ENCODE measurements at places on chromosomes 5 and 9. TPM values are rescaled to one million over a fixed set of nuclear protein-coding genes. Genes with fewer than 3 reads are reported as not detected.

SPATA31C1 gene
- total RNA-seq = not detected

GPR107 gene
- total RNA-seq = 25.3 TPM

SAXO1 gene
- not detected for total RNA-seq

SUSD1 gene
- 13.4 TPM for total RNA-seq

DOCK8 gene
- 0.51 TPM for total RNA-seq

GPRIN1 gene
- total RNA-seq = 9.2 TPM

PCDHA4 gene
- 1.8 TPM for total RNA-seq

TMEFF1 gene
- 1.3 TPM for total RNA-seq

IFNK gene
- not detected for total RNA-seq

FCN2 gene
- not detected for total RNA-seq

KIAA0825 gene
- total RNA-seq = 0.60 TPM

ZBTB26 gene
- total RNA-seq = 1.5 TPM

TRIM36 gene
- 2.1 TPM for total RNA-seq

THBS4 gene
- 0.06 TPM for total RNA-seq

KIF20A gene
- total RNA-seq = 41.8 TPM

FOXD4L6 gene
- total RNA-seq = 0.06 TPM

ZBED3 gene
- total RNA-seq = 4.1 TPM

SVEP1 gene
- total RNA-seq = 1.7 TPM

CAMSAP1 gene
- 19.3 TPM for total RNA-seq

MSX2 gene
- 4.9 TPM for total RNA-seq

DENND4C gene
- 20.5 TPM for total RNA-seq

EMB gene
- 5.4 TPM for total RNA-seq

B4GALT7 gene
- 28.5 TPM for total RNA-seq

RNF183 gene
- 0.19 TPM for total RNA-seq

SLC44A1 gene
- 28.0 TPM for total RNA-seq

PDE6A gene
- total RNA-seq = 0.22 TPM
